ENCODE measurements at places on chromosomes 2 and 18.

DNA sequence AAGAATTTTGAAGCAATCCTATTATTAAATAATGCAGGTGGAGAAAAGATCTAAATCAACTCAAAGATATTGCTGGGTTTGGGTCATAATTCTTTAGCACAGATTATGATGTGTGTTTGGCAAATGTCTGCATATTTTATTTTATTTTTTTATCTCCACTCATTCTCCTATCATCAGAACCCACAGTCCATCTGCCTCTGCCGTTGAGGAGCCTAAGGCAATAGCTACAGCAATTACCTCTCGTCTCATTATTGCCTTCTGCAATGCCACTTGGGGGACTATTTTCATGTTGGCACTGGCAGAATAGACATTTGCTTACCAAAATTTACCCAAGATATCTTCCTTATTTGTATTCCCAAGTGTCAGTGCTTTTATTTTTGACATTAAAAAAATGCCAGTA lies 815.9 kb upstream of the CNTNAP5 start:
- DNase-seq, result no peak

GRCh38 chr2:65554765-65555591 lies 122.6 kb upstream of the SPRED2 start:
- DNase-seq, result no peak

- no peak for DNase-seq
These were observed 160.3 kb downstream of the VAPA start for GRCh38 chr18:10074110-10074509.

GRCh38 chr18:48441405-48441881 lies 32.3 kb upstream of the ZBTB7C start:
- DNase-seq, result no peak

DNA sequence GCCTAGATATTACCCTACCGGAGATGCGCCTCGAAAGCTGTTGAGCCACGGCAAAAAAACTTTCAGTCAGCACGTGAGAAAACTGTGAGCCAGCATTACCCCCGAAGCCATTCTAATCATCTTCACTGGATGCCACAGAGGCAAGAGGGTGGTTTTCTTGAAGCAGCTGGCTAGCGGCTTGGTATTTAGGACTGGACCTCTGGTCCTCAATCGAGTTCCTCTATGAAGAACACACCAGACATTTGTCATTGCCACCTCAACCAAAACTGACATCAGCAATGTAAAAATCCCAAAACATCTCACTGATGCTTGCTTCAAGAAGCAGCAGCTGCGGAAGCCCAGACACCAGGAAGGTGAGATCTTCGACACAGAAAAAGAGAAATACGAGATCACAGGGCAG lies 52.8 kb upstream of the SLC66A3 start:
- DNase-seq, result no peak

GRCh38 chr2:12131975-12132374 lies 385.5 kb downstream of the LPIN1 start:
- DNase-seq, result no peak

GRCh38 chr2:157868993-157869392 lies 7.1 kb downstream of the ACVR1 start:
- no peak for DNase-seq

GRCh38 chr2:69717861-69718273 lies 24.1 kb upstream of the ANXA4 start:
- DNase-seq, result no peak

- DNase-seq, result peak; percentile 69
These were observed 173.0 kb downstream of the BABAM2 start for GRCh38 chr2:28063492-28063962.

Data from fibroblast of skin of left quadriceps (primary cell).